ENCODE measurements at places on chromosomes 6 and 20.
A peak's percentile ranks its signal among the peaks of the same experiment; 100 is the strongest.

- DNase-seq = peak; percentile 66
Measured at GRCh38 chr20:36950414-36951197, 902 bp downstream of the SAMHD1 start.

DNA sequence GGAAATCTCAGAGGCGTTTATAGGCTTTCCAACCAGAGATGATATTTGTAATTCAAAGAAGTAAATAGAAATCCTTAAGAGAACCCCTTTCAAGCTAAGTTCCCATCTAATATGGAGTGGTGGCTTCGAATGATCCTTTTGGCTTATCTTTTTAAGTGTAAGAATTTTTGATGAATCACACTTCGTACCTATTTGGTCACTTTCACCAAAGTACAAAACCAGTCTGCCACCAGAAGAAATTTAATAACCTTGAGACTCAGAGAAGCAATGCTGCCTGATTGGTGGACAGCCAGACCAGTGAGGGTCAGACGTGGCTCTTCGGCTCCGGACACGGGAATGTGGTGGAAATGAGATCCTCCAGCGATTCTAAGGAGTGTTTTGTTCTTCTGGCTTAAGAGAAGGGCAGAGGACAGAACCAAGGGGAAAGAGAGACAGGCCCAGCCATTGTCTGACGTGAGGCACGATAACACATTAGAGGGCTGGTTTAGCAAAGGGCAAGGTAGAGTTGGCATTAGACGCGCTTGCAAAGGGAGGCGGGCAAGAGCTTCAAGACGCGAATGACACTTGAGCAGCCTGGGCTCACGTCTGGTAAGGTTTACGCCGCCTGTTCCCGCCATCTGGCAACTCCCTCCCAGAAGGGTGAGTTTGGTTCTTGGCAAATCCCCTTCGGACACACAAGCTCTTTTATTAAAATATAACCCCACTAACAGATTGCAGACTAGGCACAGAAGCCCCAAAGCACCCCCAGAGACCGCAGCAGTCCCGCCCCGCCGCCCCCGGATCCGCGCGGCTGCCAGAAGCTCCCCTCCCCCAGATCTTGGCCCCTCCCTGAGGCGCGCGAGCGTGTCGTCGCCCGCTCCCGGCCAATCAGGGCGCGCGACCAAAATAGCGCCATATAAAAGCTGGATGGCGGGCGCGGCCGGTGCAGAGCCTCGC, 50.0 kb upstream of the EZR start:
- peak; percentile 92 for DNase-seq

GRCh38 chr20:45890077-45890984, 677 bp downstream of the NEURL2 start:
- DNase-seq = peak; percentile 88

DNA sequence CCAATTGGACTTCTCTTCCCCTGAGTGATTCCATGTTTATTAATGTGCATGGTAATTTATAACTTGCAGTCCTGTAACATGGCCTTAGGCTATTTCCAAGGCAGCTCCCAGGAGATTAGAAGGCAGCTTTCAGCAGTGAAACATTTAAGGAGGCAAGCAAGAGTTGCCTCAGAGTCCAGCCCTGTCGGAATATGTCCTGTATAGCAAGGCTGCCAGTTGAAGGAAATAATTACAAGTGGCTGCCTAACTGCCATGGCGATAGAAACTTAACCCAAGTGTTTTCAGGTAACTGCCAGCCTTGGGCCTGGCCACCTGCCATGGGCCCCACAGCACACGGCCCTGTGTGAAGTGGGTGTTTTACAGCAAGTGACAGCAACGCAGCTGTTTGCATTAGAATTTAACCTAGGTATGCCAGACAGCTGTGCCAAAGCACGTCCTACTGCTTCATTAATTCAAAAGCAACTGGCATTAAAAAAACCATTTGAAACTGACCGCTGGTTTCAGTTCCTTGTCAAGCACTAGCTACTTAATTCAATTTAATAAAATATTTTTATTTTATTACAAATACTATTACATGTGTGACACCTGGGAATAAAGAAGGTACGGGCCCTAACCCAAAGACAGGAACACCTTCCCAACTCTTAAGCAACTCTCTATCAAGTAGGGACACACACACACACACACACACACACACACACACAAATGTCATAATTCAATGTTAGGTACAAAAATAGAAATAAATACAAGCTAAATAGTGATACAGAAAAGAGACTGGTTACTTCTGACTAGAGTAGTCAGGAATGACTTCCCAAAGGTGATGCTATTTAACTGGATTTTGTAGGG, 151.8 kb upstream of the HEY2 start:
- no peak for DNase-seq

DNA sequence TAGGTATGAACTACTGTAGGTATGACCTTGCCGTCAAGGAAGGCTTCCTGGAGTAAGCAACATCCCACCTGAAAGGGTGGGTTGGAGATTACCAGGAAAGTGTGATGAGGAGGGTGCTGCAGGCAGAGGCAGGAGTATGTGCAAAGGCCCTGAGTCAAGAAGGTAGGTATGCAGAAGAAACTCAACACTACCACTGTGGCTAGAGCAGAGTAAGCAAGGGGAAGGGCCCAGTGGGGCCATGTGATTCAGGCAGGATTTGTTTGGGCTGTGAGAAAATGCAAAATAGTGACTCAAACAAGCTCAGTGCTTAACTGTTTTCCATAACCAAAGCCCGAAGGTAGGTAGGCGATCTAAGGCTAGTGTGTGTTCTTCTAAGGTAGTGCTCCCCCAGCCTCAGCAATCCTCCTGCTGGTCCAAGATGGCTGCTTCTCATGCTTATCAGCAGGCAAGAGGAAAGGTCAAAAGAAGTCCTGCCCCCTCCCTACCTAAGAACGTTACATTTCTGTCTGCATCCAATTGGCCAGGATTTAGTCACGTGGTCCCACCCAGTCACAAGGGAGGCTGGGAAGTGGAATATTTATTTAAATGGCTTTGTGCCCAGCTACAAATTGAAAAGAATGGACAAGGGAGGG, 36.2 kb upstream of the HMGA1 start:
- DNase-seq = no peak

DNA sequence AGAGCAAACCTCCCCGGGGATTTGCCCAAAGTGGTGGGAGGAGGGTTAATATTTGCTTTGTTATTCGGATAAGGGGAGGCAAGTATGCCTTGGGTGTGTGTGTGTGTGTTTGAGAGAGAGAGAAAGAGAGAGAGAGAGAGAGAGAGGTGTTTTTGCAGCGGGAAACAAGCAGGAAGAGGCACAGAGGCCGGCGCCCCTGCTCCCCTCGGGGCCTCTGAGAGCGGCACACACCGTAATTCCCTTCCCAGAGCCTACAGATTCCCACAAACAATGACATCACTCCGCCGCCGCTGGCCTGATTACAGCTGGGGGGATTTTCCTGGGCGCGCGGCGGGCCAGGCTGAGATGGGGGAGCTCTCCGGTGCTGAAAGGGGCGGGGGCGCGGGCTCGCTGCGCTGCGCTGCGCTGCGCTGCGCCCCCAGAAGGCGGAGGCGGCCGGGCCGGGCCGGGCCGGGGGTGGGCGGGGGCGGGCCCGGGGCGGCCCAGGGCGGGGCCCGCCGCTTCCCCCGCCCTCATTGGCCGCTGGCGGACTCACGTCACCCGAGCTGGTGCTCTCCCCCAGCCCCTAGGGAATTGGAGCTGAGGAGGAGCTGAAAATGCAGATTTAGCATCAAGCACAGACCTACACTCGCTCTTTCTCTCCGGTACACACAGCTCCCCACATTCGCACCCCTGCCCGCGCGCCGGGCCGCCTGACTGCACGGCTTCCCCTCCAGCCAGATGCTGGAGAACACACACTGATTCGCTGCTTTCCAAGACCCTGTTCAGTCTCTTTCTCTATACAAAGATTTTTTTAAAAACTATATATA, at the start of gene PCSK2:
TSS of gene PCSK2 (plus strand) at position 631 of the 809 bp plus-strand sequence. CDS start 266 bp downstream, outside the sequence.
- peak; percentile 86 for DNase-seq

DNA sequence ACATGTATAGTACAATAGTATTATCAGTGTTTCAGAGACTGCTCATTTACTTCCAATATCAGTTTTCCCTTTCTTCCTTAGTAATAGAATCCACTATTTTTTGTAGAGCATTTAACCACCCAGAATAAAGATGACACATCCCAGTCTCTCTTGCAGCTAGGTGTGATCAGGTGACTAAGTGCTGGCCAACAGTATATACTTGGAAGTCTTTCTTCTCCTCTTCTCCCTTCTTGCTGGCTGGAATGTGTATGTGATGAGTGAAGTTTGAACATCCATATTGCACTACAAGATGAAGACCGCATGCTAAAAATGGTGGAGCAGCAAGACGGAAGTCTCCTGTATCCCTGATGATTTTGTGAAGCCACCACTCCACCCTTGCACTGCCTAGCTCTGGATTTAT, 14.5 kb upstream of the BTBD9 start:
- no peak for DNase-seq

GRCh38 chr20:8213270-8213669, 81.2 kb downstream of the PLCB1 start:
- no peak for DNase-seq

DNA sequence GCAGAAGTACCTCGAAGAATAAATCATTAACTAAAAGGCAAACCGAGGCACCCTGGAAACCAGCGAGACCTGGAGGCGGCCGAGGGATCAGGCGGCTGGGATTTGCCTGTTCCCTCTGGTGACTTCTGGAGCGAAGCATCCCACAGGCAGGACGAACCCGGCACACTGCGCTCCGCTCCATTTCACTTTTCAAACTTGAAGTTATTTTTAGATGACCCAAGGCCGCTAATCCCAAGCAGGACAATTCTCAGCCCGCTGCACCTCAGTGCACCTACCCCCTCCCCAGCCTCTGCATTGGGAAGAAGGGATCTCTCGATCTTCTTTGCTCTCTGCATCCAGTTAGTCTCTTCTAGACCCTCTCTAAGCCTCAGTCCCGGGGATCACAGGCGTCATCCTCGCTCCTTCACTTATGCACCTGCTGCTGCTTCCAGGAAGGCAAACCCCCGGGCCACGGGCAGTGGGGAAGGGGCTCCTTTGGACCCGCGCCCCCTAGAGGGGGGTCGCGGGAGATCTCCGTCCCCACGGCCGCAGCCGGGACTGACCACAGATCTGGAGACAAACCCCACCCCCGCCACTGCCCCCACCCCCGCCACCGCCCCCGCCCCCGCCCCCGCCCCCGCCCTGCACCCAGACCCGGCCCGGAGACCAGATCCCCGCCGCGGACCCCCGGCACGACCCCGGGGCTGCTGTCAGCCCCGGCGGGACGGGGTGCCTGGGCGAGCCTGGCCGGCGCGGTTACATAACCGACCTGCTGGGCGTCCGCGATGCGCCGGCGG, 636 bp downstream of the RCAN2 start:
- no peak for DNase-seq
